ENCODE measurements at places on chromosomes 5 and 9.

- no peak for DNase-seq
Observed at GRCh38 chr5:151873701-151874100, 51.0 kb downstream of the GLRA1 start.

- no peak for DNase-seq
Observed at GRCh38 chr5:126658561-126658960, 57.8 kb downstream of the PHAX start.

DNA sequence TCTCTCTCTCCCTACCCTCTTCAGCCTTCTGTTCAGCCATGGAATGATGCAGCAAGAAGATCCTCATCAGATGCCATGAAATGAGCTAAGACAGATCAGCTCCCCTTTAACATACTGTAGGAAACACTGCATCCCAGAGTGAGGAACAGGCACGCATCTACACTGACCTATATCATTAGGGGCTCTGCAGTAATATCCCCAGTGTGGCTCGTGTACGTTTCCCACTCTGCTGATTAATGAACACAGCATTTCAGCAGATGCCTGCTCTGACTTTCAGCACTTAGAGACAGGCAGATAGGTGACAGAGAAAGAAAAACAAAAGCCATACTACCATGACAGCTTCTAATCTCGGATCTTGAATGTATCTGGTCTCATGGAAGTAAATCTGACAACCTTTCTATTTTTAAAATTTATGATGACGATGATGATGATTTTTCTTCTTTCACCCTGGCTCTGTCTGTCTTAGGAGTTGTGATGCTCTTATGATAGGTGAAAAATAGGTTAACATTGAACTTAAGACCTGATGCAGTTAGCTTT, 750.3 kb downstream of the CDH12 start:
- no peak for DNase-seq

GRCh38 chr5:171168171-171168570, 140.9 kb upstream of the TLX3 start:
- no peak for DNase-seq

GRCh38 chr5:156759156-156759555, 90.9 kb upstream of the PPP1R2B start:
- no peak for DNase-seq

DNA sequence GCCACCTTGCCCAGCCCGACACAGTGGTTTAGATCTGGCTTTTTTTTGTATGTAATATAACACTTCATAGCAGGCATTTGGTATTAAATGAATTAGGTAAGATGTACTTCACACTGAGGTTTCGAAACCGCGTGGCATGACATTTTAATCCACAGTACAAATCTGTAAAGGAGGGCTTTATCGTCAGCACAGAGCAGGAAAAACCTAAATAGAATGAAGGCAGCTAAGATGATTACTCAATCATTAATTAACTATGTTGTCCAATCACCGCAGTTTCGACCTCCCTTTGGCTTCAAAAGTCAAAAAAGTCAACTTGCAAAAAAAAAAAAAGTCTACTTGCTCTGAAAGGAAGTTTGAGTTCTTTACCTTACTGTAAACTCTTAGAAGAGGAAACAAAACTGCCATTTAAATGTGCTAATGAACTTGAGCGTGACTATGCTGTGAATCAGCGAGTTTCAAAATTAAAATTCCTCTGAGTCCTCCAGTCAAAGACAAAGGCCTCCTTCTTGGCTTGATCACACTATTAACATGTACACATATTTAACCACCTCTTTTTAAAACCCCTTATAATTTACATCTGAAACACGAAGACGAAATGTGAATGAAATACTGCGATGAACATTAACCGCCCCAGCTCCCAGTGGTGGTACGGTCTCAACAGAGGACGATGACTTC, 698 bp upstream of the SEC24A start:
- DNase-seq: no peak
